Pulmonary artery endothelial cell (primary cell): ENCODE measurements at places on chromosomes 2 and 18.

- no peak for DNase-seq
These were observed 12.0 kb upstream of the HAAO start for GRCh38 chr2:42804338-42804737.

GRCh38 chr18:58591286-58591685 lies 37.6 kb downstream of the ALPK2 start:
- DNase-seq, result no peak

- DNase-seq, result peak; percentile 7
These were observed 161.6 kb upstream of the TRIB2 start for GRCh38 chr2:12555012-12555645.

DNA sequence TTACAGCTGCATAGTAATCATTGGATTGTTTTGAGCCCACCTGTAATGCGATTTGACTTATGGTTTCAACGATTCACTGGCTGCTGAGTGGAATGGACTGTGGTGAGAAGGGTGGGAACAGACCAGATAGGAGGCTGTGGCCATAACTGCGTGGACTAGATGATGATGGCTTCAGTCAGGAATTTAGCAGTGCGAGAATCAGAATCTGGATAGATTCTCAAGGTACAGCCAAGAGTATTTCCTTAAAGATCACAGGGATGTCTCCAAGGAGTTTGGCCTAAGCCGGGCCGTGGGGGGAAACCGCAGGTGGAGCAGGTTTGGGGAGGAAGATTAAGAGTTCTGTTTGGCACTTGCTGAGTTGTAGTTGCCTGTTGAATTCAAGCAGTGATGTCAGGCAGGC lies 44.0 kb upstream of the CHMP1B start:
- no peak for DNase-seq

- DNase-seq, result no peak
These were observed 5.9 kb upstream of the RFX8 start for GRCh38 chr2:101480764-101481163.

DNA sequence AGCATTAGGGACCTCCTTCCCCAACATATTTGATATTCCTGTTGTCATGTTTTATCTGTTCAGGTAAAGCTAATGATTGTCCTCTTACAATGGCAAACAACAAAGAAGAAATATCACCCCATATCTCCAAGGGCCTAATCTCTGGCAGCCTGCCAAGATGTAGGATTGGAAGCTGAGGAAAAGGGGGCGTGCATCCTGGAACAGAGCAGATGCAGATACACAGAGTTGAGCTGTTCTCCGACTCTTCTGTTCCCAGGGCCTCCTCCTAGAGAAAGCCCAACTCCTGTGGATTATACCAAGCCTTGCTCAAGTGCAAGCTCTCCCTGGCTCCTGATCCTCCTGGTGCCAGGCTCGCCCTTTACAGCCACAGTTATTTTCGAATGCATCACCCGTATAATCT lies 35.2 kb upstream of the CD207 start:
- DNase-seq, result no peak

DNA sequence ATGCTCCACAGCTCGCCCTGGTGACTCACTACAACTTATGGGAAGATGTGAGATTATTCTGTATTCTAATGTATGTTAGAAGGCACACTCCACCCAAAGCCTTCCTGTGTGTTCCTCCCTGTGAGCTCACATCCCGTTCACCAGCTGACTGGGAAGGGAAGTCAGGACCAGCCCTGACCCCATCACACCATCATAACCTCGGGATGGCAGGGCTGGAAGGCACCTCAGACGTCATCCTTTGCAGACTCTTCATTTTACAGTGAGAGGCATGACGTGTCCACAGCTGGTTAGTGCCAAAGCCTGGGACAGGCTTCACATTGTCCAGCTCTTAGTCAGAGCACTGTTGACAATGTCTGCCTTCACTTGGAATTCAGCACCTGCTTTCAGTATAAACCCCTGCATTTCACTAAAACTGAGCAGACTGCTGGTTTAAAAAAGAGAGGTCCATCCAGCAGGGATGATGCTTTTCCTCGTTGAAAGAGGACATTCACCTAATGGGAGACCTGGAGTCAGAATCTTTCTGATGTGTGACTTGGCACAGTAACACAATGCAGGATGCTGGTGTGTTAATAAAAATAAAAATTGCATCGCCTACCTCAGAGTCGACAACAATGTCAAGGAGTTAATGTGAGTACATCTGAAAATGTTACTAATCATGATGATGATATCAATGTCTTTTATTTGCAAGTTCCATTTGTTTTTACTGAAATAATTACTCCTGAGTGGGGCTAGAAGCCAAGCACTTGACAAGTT lies 418.0 kb upstream of the TNP1 start:
- peak; percentile 89 for DNase-seq

- peak; percentile 67 for DNase-seq
These were observed 95.6 kb downstream of the TNFRSF11A start for GRCh38 chr18:62420513-62421209.

DNA sequence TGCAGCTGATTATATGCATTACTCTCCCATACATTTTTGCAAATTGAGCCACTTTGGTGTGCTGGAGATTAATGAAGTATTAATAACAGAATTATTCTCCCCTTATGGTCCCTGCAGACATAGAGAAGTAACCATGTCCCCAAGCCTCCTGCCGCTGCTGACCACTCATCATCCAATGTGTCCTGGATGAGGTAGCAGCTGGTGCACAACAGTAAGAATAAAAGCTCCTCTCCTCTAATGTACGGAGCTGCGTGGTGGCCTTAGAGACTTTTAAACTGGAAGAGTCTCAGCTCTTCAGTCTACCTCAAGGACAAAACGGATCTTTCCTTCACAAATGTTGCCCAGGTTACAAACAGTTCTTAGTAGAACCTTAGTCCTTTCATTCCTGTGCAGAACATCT lies 37.7 kb downstream of the TPO start:
- no peak for DNase-seq

DNA sequence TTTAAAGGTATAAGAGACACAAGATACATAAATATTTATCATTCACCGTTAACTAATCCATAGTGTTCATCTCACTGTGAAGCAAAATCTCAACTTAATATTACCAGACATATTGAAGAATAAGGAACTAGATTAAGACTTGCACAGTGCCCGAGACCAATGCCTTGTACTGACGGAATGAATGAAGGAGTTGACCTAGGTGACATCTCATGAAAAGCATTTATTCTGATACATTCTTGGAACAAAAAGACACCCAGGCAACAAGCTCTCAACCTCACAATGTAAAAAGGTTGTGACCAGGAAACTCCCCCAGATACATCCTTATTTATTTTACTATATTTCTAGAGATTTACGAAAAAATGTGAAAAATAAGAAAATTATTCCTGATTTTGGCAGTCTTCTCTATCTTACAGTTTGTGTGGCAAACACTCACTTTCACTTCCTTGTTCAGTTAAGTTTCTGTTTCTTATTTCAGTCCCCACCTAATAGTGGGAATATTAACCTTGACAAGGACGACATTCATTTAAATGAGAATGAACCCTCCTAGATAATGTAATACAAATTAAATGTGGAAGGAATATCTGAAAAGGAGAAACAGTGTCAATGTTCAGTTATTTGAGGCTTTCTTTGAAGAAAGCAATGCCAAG lies 28.4 kb downstream of the M1AP start:
- no peak for DNase-seq

GRCh38 chr2:28360718-28361293 lies 31.9 kb upstream of the FOSL2 start:
- DNase-seq, result no peak

DNA sequence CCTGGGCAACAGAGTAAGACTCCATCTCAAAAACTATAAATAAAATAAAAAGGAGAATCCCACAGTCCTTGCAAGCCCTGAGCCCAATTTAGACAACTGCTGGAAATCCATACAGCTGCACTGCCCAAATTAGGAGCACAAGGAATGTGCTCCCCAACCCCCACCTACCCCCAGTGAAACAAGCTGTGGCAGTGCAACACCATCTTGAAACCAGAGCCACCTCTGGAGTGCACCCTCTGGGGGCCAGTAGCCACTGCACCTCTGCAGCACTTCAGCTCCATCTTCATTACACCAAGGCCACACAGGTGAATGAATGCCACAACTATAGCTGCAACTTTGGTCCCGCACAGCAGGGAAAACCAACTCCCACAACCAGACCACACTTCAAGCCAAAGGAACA lies 37.3 kb downstream of the USP34 start:
- DNase-seq, result no peak

DNA sequence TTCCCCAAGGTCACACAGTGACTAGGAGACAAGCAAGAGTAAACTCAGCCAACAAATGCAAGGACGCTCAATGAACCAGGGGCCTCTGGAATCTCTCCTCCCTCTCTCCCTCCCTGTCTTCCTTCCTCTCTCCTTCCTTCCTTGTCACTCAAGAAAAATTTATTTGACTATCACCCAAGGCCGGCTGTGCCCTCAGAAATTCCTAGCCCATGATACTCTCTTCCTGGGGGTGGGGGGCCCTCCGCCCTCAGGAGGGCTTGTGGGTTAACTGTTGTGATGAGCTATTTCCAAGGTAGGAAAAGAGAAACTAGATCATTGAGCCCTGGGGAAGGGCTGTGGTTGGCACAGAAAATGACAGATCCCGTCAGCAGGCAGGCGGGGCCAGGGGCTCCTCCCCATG lies 21.7 kb downstream of the INHBB start:
- DNase-seq, result no peak

GRCh38 chr2:226693521-226693920 lies 106.1 kb downstream of the IRS1 start:
- DNase-seq, result no peak

DNA sequence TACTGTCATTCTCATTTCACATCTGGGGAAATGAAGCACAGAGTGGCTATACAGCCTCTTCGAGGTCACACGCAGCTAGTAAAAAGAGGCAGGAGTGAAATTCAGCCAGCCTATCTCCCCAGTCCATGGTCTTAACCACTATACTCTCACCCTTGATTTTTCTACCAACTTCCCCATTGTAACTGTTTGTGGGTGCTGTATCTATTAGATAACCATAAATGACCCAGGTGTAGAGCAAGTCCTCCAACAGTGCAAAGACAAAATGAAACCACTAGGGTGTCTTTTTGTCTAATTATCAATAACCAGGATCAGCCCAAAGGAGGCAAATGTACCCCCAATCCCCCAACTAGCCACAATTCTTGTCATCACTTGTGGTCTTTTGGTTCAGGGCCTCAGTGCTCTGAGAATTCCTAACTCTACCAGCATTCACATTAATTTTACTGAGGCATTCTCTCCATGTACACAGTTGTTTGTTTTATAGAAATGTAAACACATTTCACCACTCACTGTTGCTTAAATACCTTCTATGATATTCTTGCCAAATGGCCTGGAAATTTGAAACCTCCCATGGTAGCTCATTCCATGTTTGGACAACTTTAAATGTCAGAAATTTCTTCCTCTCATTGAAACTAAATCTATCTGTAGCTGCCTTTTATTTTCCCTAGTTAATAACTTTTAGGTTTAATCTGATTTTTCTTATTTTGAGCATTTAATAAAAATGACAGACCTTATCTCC lies 58.7 kb downstream of the SLC40A1 start:
- DNase-seq, result no peak

DNA sequence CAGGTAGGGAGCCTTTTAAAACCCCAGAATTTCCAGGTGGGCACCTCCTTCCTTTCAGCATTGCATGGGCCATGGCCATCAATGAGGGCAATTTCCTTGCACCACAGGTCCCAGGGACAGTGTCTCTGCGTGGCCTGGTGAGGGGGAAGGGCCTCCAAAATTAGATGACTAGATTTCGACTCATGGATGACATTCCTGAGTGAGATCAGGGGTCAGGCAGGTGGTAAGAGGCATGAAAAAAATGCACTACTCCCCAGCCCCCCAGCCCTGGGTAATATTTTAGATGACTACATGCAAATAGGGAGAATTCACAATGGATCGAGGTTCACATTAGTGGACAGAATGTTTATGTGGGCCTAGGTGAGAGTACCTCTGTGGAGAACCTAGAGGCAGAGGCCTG lies 19.0 kb upstream of the IGFBP5 start:
- no peak for DNase-seq

- peak; percentile 77 for DNase-seq
These were observed 276.5 kb upstream of the NRP2 start for GRCh38 chr2:205405752-205406151.

GRCh38 chr2:157152362-157152761 lies 105.1 kb upstream of the GALNT5 start:
- DNase-seq, result no peak

DNA sequence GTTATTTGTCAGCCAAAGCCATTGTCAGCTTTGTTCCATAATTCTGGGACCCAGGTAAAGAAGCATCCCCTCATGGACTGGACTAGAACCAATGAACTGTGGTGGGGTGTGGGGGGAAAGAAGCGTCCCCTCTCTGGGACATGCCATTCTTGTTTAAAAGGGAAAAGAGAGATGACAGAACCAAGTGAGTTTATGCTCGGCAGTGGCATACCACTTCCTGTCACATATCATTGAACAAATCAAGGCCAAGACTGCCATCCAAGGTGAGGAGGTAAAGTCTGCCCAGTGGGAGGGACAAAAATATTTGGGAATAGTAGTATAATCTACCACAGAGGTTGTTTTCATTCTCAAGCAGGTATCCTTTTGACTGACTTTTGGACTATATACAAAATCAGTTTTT lies 4.7 kb upstream of the GLS start:
- DNase-seq, result no peak

- DNase-seq, result no peak
These were observed 14.8 kb downstream of the ASPRV1 start for GRCh38 chr2:69946351-69947324.

DNA sequence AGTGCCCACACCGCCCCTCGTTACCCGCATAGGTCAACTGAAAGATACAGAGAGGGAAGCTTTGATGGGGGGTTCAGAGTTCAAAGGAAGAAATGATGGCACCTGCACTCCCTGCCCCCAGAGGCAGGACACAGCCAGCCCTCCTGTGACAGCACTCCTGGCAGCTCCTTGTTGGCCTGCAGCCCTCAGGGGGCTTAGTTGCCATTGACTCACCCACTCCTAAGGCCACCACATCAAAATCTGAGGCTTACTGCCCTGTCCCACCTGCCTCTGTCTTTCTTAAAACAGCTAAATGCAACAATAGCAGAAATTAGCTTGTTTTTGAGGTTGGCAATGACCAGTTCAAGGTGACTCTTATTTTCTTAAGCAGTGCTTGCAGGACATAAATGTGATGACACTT lies 31.6 kb upstream of the SLC35F6 start:
- no peak for DNase-seq

GRCh38 chr2:26421961-26422360 lies 20.2 kb downstream of the DRC1 start:
- no peak for DNase-seq

- no peak for DNase-seq
These were observed 123.3 kb downstream of the FHOD3 start for GRCh38 chr18:36420826-36421225.

GRCh38 chr2:81767187-81767912 lies 1462.8 kb upstream of the LRRTM1 start:
- no peak for DNase-seq
